Lower lobe of right lung (tissue), 2 donors: ENCODE measurements at places on chromosomes 3 and 15. TPM values are rescaled to one million over a fixed set of nuclear protein-coding genes. Genes with fewer than 3 reads are reported as not detected.

The GPX1 gene
- total RNA-seq, result 450 TPM

The ARRDC4 gene
- 52.8 TPM for total RNA-seq

The ANKRD63 gene
- total RNA-seq, result not detected

The GRIP2 gene
- total RNA-seq, result 1.1 TPM

The PARP9 gene
- total RNA-seq, result 90.4 TPM

The CD86 gene
- 29.5 TPM for total RNA-seq

The TOPAZ1 gene
- not detected for total RNA-seq

The RETNLB gene
- total RNA-seq, result not detected

GRCh38 chr15:90893175-90894090 is 9.1 kb downstream of the FES start:
- DNase-seq, result no peak

GRCh38 chr3:56406826-56407515 is 61.3 kb downstream of the ERC2 start:
- no peak for DNase-seq

DNA sequence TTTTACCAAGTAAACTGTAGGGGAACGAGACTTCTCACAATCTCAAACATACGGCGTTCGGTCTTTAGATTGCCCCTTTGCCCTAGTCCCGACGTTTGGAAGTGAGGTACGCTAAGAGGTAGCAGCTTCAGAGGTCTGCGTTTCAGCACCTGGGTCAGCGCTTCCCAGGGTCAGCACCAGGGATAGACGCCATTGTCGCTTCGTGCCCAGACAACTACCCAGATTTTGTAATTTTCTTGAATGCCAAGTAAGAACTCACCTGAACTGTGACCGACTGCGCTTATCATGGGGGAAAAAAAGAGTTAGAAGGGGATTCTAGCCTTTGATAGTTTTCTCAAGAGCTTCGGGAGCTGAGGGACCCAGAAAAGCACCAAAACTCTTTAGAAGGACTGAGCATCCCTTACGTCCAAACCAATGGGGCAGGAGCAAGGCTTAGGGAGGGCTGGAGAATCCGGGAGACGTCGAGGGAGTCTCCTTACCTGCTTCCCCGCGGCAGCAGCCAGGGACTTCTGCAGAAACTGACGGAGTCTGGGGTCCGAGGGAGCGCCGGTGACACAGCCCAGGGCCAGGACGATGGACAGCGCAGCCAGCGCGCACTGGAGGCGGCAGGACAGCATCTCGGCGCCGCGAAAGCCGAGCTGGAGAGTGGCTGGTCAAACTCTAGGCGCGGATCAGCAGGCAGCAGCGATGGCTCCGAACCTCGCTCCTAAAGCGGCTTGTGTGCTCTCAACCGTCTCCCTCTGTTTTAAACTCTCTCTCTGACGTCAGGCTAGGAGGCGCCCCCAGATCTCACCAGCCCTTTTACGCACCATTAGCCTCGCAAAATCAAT is at the start of gene SST:
Gene SST (minus strand): TSS at position 720 of the 830 bp plus-strand sequence. CDS start 103 bp downstream, at position 617.
- DNase-seq, result peak; percentile 47

DNA sequence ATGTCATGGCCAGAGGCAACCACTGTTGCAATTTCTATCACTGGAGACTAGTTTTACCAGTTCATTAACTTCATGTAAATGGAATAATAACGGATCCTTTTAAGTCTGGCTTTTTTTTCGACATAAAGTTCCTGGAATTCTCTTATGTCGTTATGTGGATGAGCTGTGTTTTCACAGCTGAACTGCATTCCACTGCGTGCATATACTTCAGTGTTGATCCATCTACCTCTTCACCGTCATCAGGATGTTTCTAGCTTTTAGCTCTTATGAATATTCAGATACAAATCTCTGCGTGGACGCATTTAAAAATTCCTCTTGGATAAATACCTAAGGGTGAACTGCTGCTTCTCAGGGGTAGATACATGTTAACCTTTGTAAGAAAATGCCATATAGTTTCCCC is 15.6 kb upstream of the CYFIP1 start:
- DNase-seq, result no peak

DNA sequence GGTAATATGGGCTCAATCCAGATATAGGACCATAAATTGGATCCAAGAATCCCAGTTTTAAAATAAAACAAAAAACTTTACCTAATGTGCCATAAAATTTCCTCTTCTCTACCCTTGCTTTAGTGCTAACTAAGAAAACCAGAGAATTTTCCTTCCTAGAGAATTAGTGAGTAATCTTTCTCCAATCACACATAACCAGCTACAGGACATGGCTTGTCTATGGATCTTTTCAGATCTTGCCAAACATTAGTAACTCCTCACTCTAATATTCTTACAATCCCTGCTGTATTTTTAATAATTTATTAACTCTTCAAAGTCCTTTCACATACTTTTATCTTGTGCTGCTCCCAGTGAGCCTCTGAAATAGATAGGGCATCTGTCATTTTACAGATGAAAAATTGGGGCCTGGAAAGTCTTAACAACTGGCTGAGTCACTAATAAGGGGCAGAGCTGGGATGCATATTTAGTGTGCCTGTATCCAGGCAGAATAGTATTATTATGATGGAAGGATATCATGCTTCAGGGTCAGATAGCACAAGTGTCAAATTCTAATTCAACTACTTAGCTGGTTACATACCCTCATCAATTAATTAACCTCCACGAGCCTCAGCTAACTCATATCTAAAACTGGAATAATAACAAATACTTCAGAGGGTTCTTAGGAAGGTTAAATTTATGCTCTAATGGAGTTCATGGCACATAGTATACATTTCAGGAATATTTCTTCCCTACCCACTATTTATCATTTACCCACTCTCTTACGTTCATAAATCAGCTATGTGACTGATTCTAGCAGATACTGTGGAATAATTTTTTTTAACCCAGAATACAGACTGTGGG is 5.6 kb downstream of the ZBED2 start:
- DNase-seq, result no peak

GRCh38 chr3:111582120-111582474 is 13.0 kb downstream of the ZBED2 start:
- DNase-seq, result no peak

GRCh38 chr15:77487888-77488287 is 67.2 kb downstream of the HMG20A start:
- DNase-seq, result no peak

- no peak for DNase-seq
Observed at GRCh38 chr3:108089579-108089978, 1.3 kb downstream of the CD47 start.

DNA sequence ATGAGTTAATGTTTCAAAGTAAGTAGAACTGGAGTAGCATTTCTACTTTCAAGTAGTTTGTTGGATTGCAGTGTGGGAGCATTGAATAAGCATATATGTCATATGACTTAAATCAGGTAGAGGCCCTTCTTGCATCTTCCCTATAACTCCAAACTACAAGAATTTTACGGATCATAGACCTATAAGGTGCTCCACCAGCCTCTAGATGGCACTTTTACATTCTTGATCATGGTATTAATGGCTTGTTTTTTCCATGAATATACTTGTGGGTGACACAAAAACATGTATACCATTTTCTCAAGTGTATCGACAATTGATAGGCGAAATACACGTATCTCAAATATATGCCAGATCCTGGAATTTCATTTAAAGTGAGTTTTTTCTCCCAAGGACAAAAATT is 311.1 kb downstream of the ZPLD1 start:
- no peak for DNase-seq

GRCh38 chr15:57301307-57301706 is 75.0 kb upstream of the CGNL1 start:
- no peak for DNase-seq

- DNase-seq, result no peak
Observed at GRCh38 chr15:74793135-74794028, 11.5 kb downstream of the CSK start.

DNA sequence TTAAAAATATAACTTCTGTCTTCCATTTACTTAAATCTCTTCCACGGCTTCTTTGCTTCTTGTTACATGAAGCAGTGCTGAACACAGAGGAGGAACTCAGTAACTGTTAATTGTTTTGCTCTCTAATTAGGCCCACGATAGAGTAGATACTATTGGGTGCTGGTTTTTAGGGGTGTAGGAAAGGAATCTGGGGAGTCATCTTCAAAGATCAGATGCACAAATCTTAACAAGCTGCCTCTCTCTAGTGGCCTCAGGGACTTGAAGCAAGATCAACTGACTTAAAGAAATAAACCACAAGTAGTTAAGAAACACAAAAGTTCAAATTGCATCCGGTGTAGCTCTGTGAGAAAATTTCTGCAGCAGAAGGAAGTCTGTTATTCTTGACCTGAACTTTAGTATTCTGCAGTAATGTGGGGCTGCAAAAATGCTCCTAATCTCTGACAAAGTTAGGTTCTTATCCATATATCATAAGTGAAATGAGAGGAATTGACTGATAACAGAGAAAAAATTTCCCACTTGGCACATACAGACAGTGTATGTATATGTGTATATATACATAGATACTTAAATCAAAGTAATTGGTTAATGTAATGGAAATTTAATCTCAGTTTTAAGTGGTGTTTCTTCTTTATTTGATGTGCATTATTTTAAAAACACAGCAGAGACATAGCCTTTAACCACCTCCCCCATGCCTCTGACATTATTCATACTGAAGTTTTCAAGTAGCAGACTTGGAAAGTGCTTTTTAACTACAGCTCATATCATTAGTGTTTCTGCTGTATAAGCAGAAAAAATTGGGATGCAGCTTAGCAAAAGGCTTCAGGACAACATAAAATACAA is 51.8 kb downstream of the CHST2 start:
- no peak for DNase-seq

DNA sequence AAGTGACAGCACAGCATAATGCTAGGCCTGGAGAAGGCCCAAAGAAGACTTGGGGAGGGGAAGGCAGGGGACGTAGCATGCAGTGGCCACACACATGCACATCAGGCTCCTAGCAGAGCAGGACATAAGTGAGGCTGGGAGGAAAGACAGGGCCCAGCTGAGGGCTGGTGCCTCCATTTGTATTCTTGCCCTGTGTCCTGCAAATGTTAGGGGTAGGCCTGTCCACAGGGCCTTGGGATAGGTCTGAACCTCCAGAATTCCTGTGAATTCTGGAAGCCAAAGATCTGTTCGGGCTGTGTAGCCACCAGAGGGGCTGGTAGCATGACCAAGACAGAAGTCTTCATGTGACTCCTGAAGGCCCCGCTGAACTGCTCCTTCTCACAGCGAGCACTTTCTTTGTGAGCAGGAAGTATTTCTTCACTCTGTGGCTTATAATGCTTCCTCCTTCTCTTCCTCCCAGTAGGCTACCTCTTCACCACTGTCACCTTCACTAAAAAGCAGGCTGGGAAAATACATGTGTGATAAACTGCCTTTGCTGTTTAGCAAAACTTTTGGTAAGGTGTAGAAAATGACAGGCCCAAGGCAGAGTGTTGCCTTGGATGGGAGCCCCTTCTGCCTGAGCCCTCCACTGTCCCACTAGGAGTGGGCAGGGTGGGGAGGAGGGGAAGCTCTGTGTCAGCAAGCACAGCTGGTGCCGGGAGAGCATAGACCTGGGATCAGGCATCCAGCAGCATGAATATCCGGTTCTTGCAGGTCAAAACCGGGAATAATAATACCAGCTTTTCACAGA is 8.4 kb downstream of the CERS3 start:
- no peak for DNase-seq

DNA sequence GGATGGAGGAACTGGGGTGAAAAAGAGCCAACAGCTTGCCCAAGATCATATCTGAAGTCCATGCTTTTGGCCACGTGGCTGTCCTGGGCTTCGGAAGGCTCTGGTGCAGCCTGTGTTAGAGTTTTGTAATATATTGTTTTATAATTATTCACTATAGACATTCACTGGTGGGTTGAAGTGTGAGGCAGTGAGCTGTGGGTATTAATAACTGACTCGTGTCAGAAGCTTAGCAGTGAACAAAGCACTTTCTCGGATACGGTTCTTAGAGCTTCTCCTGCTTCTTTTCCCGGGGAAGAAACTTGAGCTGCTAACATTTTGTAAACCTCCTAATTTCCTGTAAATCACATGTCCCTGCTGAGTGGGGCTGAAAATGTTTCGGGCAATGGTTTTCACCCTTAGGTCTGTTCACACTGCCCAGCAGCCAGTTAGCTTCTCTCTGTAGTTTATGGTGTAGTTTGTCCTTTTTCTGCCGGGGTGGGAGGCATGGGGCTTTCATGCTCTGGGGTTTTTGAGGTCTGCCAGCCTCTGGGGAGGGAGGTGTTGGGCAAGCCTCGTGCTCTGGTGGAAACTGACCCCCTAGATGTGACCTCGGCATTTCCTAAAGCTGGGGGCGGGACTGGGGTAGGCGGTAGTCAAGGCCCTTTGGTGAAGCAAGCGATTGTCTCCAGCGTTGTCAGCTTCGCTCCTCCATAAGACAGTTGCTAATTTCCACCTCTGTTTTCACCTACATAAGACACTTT is 1.7 kb downstream of the MRAS start:
- DNase-seq, result peak; percentile 70

DNA sequence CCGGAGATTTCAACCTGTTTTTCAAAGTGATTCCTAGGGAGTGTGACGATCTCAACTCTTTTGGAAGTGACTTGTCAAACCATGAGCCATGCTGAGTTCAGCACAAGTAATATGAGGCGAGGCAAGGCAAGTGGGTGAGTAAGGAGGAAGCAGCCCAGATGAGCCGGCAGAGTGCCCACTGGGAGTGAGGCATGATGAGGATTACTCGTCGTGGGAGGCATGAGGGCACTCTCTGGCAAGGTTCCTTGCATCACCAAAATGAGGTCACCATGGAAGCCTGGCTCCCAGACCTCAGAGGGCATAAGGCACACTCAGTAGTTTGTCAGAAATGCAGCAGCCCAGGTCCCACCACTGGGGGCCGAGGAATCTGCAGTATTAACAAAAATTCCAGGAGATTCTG is 636.1 kb downstream of the MAGI1 start:
- no peak for DNase-seq

DNA sequence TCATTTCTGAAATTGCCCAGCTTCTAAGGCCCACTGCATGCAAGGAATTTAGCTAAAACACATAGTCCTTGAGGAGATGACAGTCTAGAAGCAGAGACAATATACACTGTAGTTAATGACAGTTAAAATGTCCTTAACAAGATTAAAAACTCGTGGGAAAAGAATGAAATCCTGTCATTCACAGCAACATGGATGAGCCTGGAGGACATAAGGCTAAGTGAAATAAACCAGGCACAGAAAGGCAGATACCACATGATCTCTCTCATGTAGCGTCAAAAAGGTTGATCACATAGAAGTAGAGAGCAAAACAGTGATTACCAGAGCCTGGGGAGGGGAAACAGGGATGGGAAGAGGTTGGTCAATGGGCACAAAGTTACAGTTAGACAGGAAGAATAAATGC is 36.3 kb upstream of the GOLGA8J start:
- no peak for DNase-seq

DNA sequence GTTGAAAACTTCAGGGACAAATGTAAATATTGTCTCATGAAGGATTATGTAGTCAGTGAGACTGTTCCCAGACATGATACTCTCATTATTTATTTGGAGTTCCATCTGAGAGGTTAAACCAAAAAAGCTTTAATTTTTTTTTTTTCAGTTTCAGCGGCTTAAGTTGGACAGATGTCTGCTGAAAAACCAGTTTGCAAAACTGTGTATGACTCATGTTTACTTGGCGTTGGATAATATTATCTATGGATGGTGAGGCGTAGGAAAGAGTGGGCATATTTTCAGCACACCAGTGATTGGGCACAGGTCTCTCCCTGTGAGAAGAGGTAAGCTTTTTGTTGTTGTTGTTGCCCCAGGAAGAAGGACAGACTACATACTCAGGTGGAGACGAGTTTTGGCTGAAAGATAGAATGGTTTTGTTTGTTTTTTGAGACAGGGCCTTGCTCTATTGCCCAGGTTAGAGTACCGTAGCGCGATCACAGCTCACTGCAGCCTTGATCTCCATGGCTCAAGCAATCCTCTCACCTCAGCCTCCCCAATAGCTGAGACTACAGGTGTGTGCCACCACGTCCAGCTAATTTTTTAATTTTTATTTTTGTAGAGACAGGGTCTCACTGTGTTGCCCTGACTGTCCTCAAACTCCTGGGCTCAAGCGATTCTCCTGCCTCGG is 16.4 kb upstream of the ANXA2 start:
- no peak for DNase-seq
